ENCODE measurements at places on chromosomes 16 and 17.
A peak's percentile ranks its signal among the peaks of the same experiment; 100 is the strongest.

GRCh38 chr17:17711641-17712162, 30.4 kb downstream of the RAI1 start:
- DNase-seq: no peak

DNA sequence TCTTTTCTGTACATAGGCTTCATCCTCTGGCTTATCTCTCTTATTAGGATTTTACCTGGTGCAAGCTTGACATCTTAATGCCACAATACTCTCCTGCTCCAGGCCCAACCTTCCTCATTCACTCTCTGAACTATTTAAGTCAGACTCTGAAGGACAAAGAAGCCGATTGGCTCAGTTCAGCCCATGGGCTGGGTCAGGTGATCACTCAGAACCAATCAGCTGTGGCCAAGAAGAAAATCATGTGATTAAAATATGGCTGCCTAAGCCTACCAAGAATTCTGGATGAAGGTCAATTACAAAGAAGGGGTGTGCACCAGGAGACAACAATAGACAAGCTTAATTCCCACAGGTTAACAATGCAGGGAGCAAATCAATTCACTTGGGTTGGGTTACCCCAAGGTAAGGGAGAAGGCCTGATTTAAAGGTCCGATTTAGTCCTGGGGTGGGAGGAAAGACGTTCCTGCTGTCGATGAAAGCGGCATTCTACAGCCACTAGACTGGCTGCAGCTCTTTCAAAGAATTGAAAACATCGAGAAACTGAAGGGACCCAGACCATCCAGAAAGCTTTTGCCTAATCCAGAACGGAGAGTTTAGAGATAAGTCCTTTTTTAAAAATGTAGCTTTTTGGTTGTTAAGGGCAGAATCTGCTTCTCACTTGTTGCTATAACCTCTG, 42.9 kb upstream of the NFAT5 start:
- no peak for DNase-seq

GRCh38 chr16:85086347-85087291, 25.7 kb downstream of the CIBAR2 start:
- peak; percentile 32 for DNase-seq

DNA sequence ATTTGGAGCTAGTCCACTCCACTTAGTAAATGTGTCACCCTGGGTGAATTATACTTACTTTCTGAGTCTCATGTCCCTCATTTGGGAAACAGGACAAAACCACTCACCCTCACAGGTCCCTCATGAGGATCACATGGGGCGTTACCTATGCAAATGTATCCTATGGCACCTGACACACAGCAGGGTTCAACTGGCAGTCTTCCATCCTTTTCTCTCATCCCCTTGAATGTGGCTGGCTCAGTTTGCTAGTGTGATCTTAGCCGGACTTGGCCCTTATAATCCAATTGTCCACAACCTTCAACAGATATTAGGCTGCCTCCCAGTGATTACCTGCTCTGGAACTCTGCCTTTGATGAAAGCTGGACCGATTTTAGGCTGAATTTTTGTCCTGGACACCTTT, 308.8 kb downstream of the MAP2K6 start:
- no peak for DNase-seq

GRCh38 chr17:6651919-6652452, 424 bp downstream of the C17orf100 start:
- DNase-seq: no peak

DNA sequence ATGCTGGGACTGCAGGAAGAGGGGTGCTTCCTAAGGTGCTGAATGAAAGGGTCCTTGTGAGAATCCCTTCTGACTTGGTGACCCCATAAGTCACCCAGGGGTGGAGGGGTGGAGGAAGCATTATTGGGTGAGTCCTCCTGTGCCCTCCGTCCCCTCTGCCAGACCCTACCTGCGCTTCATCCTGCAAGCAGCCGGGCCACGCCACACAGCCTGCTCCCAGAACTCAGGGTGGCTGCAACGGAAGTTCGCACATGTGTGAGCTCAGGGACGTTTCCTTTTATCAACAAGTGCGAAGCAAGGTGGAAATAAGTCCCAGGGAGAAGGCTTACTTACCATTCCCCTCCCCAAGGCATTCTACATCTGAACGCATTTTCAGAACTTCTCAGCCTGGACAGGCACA, 40.9 kb downstream of the COX4I1 start:
- DNase-seq: no peak

GRCh38 chr16:21242756-21243155, 9.3 kb downstream of the ANKS4B start:
- DNase-seq: no peak

- DNase-seq: no peak
Observed at GRCh38 chr17:49490276-49490675, 4.8 kb upstream of the NGFR start.

All from Panc1 (cell line).